Prostate gland (tissue), 2 donors: ENCODE measurements at places on chromosomes 2 and 18. TPM values are rescaled to one million over a fixed set of nuclear protein-coding genes. Genes with fewer than 3 reads are reported as not detected.

DNA sequence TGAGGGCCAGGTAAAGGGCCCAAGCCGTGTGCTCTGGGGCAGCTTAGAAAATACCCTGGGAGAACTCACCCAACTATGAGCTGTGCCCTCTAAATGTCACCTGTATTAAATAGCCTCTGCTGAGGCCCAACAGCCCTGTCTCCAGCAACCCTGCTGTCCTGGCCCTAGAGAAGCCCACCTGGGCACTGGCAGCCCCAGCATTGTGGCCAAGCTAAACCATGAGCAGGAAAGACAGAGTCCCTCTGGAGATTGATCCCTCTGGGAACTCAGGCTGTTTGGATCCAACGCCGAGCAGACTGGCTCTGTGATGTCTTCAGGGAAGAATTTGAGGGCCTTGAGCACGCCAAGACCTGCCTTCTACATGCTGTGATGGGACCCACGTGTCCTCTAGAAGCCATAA is 126.5 kb downstream of the TTC32 start:
- H3K4me1 ChIP-seq = no peaks in the 10 kb centered on the region
- no peaks in the 10 kb centered on the region for H3K27me3 ChIP-seq

GRCh38 chr2:28390241-28390745 is 2.4 kb upstream of the FOSL2 start:
- H3K36me3 ChIP-seq = no peaks in the 10 kb centered on the region
- H3K27ac ChIP-seq = peak overlapping the region; percentile 100
- H3K4me1 ChIP-seq = no peaks in the 10 kb centered on the region
- H3K27me3 ChIP-seq = no peaks in the 10 kb centered on the region

The NOP58 gene
- 47.6 TPM for total RNA-seq

The ATRAID gene
- total RNA-seq = 222 TPM
